LHCN-M2 (cell line): ENCODE measurements at places on chromosomes 16 and 17. TPM values are rescaled to one million over a fixed set of nuclear protein-coding genes. Genes with fewer than 3 reads are reported as not detected.
A peak's percentile ranks its signal among the peaks of the same experiment; 100 is the strongest.

The CYBC1 gene
- total RNA-seq, result 83.5 and 107 TPM in 2 replicates

DNA sequence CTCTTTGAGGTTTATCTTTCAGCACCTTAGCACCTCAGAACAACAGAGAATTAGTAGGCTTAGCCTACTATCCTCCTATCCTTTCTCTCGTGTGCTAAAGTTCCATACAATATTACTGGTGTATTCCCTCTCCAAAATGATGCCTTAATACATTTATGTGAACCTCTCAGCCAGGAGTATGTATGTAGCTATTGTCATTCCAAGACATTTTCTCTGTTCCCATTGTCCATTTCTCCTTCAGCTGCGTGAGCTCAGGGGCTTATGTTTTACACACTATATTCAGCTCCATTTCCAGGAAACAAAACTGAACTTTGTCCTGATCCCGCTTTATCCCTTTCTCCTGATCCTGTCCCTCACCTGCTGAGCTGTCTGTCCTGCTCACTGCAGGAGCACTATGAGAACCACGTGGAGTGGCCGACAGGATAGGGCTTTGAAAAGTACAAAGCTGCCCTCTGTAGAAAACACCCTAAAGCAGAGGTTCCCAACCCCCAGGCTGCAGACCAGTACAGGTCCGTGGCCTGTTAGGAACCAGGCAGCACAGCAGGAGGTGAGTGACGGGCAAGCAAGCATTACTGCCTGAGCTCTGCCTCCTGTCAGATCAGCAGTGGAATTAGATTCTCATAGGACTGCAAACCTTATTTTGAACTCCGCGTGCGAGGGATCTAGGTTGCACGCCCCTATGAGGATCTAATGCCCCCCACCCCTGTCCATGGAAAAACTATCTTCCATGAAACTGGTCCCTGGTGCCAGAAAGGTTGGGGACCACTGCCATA is 55.7 kb downstream of the CENPV start:
- DNase-seq, result no peak

GRCh38 chr17:75270966-75271232 is at the start of gene MIF4GD:
TSS of gene MIF4GD (minus strand) at chr17:75271231. CDS start at chr17:75270195, 1,036 bp downstream.
- no peak for DNase-seq

DNA sequence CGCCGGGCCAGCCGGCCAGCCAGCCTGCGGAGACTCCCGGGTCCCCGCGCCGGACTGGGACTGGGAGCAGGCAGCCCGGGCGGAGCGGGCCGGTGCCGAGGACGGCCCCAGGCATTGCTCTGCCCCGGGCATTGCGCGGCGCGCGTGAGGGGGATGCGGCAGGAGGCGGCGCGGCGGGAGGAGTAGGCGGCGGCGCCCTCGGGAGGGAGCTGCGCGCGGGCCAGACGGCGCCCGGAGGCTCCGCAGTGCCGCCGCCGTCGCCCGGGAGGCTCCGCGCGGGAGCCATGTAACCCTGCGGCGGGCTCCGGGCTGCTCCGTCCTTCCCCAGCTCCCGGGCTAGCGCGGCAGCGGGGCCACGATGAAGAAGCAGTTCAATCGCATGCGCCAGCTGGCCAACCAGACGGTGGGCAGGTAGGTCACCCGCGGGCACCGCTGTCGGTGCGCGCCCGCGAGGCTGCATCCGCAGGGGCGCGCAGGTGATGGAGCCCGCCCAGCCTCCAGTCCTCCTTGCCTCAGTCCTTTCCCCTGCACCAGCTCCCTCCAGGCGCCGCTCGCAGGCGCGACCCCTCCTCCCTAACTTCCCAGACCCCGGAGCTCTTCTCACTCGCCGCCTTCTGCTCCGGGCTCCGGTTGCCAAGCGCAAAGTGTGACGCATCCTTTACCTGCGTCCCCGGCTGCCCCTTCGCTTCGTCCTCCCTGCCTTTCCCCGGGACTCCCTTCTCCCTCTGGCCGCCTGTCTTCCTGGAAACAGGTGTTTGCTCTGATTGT is at the start of gene ARHGAP44:
Gene ARHGAP44 (plus strand): TSS at position 18 of the 768 bp plus-strand sequence. CDS start 341 bp downstream, at position 359.
- DNase-seq, result peak; percentile 10
